ENCODE measurements at places on chromosomes 5 and 9.

- peak; percentile 64 for DNase-seq
These were observed 85.6 kb downstream of the GADD45G start for GRCh38 chr9:89690334-89690912.

- no peak for DNase-seq
These were observed 8.5 kb downstream of the EGFL7 start for GRCh38 chr9:136671254-136671614.

DNA sequence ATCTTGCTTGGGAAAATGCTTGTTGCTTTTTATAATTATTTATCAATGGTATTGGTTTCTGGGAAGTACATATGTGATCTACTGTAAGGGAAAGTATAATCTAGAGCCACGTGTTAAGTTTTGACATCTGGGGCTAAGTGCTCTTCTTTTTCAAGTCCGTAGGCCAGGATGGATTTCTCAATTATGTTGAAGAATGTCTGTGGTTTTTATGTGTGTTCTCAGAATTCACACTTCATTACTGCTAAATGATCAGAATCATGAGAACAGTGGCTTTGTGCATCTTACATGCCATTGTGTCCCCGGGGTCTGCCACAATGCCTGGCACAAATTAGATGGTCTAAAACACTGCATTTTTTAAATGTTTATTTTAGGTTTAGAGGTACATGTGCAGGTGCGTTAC, 14.5 kb upstream of the AUH start:
- DNase-seq: no peak

DNA sequence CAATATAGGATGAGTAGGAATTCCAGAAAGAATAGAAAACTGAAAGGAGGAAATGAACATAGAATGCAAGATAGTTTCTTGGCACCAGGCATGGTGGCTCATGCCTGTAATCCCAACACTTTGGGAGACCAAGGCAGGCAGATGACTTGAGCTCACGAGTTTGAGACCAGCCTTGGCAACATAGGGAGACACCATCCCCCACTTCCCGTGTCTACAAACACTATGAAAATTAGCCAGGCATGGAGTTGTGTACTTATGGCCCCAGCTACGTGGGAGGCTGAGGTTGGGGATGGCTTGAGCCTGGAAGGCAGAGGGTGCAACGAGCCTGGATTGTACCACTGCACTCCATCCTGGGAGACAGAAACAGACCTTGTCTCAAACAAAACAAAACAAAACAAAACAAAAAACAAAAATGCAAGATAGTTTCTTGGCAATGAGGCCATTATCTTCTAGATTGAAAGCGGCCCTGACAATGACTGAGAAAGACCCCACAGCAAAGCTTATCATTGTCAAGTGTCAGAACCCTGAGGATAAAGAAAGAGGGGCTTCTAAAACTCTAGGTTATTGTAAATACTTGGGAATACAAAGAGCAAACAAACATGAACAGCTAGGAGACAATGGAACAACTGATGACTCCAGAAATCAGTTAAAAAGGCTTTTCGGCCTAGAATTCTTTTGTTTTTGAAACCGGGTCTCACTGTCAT, 9.2 kb downstream of the SQSTM1 start:
- DNase-seq: no peak

DNA sequence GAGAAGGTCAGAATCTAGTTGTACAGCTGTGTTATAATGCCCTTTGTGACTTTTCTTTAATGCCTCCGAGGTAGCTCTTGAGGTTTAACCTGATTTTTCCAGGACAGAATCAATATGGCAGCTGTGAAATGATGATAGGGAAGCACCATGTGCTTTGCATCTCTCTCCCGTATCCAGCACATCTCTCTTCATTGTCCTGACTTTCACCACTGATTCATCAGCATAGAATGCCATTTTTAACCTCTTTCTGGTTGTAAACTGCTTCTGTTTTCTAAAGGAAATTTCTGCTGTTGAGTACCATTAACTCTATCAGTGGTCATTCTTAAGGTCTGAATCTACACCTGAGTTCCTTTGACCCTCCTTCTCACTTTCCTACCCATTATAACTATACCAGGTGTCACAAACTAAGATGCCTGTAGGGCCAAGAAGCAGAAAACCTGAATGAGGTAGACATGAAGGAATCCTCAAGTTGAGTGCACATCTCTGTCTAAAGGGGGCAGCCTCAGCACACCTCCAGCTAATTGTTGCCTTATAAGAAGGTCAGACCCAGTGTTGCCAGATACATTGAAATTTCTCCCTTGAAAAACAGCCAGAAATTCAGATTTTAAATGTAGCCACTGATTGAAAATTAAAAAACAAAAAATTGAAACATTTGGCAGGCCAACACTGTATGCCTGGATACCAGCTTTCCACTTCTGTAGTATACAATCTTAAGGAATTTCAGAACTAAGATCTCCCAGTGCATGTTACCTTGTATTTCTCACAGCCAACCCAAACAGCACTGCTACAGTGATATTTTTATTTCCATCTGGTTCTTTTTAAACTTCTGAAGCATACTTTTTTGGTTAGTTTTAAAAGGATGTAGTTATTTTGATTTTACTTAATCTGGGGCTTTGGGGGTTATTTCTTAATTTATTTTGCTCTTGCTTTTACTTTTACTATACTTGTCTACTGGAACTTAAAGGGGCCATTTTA, 35.8 kb upstream of the TLX3 start:
- DNase-seq: no peak

- DNase-seq: no peak
These were observed 175.6 kb upstream of the COX7C start for GRCh38 chr5:86442036-86442745.

GRCh38 chr9:40884072-40884901, 244.2 kb downstream of the FOXD4L6 start:
- no peak for DNase-seq

- no peak for DNase-seq
These were observed 286.5 kb downstream of the KCTD16 start for GRCh38 chr5:144457160-144457559.

DNA sequence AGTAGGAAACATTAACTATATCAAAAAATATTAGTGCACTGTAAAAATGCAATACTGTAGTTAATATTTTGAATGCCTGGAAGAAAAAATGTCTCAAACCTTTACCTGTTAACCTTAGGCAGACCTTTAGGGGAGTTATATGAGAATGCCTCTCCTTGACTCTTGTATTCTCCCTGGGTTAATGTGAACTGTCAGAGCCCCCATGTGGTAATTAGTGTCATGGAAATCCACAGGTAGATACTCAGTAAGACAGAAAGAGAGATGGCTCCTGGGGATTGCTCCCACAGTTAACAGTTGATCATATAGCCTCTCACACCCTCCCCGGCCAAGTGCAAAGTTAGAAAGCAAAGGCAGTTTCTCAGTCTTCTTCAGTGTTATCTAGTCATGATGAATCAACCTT, 742.8 kb downstream of the NR2F1-AS1 start:
- no peak for DNase-seq

GRCh38 chr5:171205375-171205774, 103.7 kb upstream of the TLX3 start:
- DNase-seq: no peak

- DNase-seq: no peak
These were observed 17.9 kb upstream of the ZNF474 start for GRCh38 chr5:122111460-122111859.

DNA sequence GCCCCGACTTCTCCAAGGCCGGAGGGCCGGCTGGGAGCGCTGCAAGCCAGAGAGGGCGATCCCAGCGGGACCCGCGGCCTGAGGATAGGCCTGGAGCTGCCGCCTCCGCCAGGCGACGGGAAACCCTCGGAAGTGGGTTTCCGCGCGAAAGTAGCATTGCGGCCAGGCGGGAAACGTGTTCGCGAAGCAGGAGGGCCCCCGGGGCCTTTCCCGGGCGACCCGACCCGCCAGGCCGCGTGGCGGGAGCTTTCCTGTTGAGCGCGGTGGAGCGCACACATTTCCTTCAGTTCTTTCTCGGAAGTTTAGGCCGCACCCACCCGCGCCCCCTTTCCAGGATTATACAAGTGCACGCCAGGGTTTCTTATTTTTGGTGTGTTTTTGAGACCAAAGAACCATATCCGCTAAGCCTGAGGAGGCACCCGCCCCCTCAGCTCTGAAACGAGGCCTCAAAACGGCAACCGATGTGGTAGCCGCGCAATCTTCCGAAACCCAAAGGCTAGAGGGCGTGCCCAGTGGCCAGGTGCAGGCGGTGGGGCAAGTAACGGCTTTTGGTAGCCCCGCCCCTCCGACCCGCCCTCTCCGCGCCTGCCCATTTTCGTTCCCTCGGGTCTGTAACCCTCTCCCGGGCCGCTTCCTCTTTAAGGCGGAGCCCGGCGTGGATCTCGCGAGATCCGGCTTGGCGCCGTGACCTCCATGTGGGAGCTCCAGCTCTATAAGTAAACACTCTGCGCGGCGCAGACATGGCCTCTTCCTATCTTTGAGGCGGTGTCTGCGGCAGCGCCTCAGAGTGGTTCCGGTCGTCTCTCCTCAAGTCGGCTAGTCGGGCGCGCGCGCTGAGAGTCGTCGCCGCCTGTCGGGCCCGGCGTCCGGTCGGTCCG, at the start of gene UHRF2:
UHRF2 (plus strand) TSS at position 713 of the 878 bp plus-strand sequence. CDS start 292 bp downstream, outside the sequence.
- DNase-seq: peak; percentile 93

GRCh38 chr5:135596157-135596763, 17.5 kb upstream of the CXCL14 start:
- DNase-seq: no peak

DNA sequence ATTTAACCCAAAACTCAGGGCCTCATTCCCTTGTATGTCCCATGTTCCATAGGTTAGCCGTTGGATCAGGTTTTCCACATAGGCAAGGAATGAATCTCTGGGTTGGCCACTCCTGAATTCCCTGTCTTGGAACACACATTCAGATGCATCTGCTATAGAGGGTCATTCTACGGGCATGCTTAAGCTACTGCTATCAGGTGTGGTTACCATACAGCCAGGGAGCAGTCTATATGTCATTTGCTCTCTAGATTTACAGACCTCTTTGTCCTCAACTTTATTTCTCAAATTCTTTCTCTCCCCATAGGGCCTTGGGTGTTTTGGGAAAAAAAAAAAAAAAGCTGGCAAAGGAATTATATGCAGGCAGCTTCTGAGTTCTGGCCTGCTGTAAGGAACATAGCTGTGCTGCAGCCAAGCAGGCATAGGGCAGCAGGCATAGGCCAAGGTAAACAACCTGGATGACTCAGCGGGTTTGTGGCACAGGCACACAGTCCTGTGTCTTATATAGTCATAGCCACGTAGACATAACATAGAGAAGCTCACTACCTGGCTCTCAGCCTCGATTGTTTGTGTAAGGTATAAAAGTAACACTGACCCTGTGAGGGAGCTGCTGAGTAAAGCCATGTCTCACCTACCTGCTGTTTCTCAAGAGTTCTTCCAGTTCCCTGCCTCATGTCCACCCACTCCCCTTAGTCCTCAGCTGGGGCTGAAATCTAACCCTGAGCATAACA, 141.5 kb downstream of the OSTF1 start:
- no peak for DNase-seq

- DNase-seq: no peak
These were observed 38.5 kb downstream of the FBXL7 start for GRCh38 chr5:15538516-15538915.

DNA sequence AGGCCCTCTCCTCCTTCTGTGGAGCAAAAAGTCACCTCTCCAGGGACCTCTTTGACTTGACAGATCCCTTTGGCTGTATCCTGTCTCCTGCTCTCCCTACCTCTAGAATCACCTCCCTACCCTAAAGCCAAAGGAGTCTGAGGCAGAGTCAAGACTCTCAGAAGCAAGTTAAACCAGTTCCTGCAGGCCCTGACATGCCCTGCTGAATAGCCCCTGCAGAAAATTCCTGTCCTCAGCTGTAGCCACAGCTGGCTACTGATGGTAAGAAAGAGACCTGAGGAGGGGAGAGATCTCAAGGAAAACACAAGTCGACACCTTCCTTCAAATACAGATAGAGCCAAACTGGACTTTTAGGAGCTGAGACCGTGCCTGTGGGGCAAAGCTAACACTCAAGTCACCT, 23.7 kb upstream of the UBAP2 start:
- no peak for DNase-seq

- no peak for DNase-seq
These were observed 36.8 kb downstream of the IQGAP2 start for GRCh38 chr5:76439929-76440328.

GRCh38 chr5:113234546-113234945, 200.2 kb downstream of the TSSK1B start:
- no peak for DNase-seq

GRCh38 chr5:995318-995717, 13.3 kb upstream of the NKD2 start:
- no peak for DNase-seq

GRCh38 chr5:98964621-98965020, 35.8 kb upstream of the CHD1 start:
- no peak for DNase-seq

- DNase-seq: no peak
These were observed 429.6 kb upstream of the ZNF608 start for GRCh38 chr5:125176005-125176390.

DNA sequence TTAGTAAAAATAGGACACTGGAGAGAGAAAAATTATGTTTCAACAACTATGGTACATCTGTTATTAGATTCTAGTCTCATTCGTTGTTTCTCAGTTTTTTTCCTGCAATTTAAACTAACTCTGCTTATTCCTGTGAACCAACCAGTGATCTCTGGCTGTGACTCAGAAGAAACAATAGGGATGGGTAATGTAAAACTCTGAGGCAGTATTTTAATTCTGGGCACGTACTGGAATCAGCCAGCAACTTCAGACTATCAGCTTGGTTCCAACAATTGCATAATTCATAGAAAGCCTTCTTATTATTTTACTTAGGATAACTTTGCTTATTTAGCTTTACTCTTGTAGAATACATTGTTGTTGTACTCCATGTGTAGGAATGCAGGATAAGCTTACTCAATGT, 28.8 kb downstream of the MLLT3 start:
- no peak for DNase-seq

DNA sequence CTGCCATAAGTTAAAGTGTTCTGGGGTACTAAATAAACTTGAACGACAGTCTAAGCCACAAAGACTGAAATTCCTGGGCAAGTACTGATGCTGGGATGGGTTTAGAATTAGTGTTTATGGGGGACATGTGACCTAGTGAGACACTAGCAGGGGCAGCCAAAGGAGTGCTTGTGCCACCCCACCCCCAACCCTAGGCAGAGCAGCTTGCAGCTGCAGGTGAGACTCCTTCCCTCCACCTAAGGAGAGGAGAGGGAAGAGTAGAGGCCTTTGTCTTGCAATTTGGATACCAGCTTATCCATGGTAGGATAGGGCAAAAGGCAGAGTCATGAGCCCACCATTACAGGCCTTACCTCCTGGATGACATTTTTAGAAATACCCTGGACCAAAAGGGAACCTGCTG, 28.7 kb upstream of the PDE4D start:
- no peak for DNase-seq

DNA sequence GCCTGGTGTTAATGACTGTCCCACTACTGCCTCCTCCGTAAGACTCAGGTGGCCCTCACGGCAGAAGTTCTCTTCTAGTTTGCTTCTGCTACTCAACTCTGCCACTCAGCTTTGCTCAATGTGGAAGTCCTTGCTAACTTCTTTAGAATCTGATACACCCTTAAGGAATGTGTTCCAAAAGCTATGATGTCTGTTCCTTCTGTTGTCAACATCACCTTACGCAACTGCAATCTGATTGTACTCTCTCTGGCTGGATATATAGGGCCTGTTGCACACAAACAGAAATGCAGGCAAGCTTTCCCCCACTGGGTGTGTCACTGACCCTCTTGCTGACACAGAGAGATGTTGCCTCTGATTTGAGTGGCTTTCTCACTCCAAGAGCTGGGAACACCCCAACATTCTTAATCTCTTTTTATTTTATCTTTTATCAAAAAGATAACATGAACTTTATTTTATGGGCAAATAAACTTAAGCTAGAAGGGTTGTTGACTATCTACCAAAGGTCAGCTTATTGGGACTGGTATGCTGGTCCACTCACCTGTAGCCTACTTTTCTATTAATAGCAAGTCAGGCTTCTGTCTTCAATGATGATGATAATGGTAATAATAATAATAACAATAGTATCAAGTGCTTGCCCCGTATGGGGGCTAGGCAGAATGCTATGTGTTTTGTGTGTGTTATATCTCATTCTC, 25.2 kb downstream of the TMEM252 start:
- no peak for DNase-seq
